ENCODE measurements at places on chromosomes 3 and 15. TPM values are rescaled to one million over a fixed set of nuclear protein-coding genes. Genes with fewer than 3 reads are reported as not detected.

FLNB gene
- 13.3 TPM for polyA plus RNA-seq

LAMB2 gene
- polyA plus RNA-seq = 15.9 TPM

SATB1 gene
- polyA plus RNA-seq = 16.9 TPM

RYR3 gene
- 12.6 TPM for polyA plus RNA-seq

RUBCN gene
- 16.1 TPM for polyA plus RNA-seq

TOMM70 gene
- 93.7 TPM for polyA plus RNA-seq

GCNT3 gene
- polyA plus RNA-seq = 0.81 TPM

LRRC2 gene
- polyA plus RNA-seq = not detected

RGMA gene
- 16.6 TPM for polyA plus RNA-seq

CAMKV gene
- polyA plus RNA-seq = 316 TPM

ZPLD1 gene
- polyA plus RNA-seq = not detected

PLD1 gene
- 0.06 TPM for polyA plus RNA-seq

ZNF385D gene
- polyA plus RNA-seq = 3.4 TPM

DNAH12 gene
- 1.8 TPM for polyA plus RNA-seq

ACP3 gene
- polyA plus RNA-seq = not detected

TEX55 gene
- polyA plus RNA-seq = not detected

C3orf85 gene
- not detected for polyA plus RNA-seq

AP3S2 gene
- polyA plus RNA-seq = 60.5 TPM

NEDD4 gene
- polyA plus RNA-seq = 1.8 TPM

CLN6 gene
- polyA plus RNA-seq = 4.9 TPM

RHOA gene
- polyA plus RNA-seq = 142 TPM

SI gene
- polyA plus RNA-seq = not detected

ATP8B4 gene
- 1.0 TPM for polyA plus RNA-seq

CPNE9 gene
- 0.32 TPM for polyA plus RNA-seq

SNTN gene
- polyA plus RNA-seq = not detected
